ENCODE measurements at places on chromosomes 2 and 18. TPM values are rescaled to one million over a fixed set of nuclear protein-coding genes. Genes with fewer than 3 reads are reported as not detected.

DNA sequence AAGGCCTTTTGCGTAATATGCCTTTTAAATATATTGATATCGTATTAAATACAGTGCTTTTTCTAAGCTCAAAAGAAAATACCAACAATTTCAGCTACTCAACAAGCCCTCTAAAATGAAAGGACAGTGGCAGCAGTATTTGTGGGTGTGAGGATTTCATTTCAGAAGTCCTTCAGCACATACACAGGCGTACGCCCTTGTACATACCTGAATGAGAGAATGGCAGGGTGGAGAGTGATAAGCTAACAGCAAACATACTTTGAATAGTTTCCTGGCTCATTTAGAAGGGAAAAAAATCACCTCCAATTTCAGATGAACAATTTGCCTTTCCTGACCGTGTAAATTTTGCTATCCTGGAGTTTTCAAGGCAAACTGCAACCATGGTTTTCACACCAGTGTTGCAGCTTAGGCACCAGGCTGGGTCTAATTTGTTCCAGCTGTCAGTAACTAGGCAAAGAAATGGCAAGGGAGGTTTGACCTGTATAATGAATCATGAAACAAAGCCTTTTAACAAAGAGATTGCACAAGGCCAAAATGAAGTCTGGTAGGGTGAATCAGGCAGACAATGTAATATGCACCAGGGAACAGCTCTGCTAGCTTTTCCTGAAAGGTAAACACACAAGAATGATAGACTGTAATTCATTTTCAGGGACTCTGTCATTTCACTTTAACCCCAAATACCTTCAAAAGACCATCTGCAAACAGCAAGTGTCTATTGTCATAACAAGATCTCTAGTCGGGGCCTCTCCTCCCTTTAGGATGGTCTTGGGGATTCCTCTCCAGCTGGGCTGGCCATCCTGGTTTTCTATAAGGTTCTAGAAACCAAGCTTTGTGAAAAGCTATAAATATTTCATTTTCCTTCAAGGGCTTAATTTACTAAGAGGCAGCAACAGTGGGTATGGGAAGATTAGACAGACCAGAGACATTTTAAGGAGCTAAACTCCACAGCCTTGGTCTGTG, 11.5 kb downstream of the ANKRD29 start:
- no peak for DNase-seq

XIRP2 gene
- total RNA-seq = not detected

ELMOD3 gene
- 13.9 TPM for total RNA-seq

GRCh38 chr2:63950414-63950813, 68.8 kb downstream of the VPS54 start:
- DNase-seq = no peak

DNA sequence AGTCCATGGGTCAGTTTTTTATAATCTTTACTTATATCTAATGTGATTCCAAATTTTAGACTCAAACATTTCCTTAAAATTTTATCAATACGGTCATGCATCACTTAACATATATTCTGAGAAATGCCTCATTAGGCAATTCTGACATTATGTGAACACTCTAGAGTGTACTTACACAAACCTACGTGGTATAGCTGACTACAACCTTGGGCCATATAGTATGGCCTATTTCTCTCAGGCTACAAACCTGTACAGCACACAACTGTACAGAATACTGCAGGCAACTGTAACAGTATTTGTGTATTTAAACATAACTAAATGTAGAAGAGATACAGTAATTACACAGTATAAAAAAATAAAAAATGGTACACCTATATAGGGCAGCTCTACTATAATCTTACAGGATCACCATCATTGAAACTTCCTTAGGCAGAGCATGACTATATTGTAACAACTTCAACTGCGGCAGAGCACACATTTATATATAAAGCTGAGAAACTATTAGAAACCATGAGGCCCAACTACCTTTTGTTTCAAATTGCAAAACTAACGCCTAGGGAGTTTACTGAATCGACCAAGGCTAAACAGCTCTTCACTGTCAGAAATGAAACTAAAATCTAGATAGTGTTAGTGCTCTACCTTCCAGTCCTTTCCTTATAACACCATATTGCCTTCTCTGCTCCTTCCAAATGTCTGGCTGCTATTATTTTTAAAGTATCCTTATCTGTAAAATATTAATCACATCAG, 6.9 kb downstream of the YES1 start:
- DNase-seq = no peak

DNA sequence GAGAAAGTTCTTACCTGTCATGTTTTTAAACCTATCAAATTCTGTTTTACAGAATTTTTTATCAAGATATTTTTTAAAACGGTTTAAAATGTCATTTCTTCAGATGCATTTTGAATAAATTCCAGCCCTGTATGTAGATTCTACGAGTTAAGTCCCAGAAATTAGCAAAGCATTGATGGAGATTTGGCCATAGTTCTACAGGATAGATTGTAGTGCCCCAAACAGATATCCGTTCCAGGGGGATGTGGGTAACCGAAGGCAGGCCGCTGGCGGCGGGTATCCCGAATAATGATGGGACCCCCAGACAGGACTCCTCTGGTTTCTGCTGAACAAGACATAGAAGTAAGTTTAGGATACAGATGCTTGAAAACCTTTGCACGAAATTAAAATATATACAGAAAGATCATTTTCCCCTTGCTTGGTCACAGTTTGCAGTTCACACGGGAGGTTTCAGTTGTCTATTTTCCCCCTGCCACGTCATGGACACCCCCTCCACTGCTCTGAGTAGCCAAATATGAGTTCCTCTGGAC, 755 bp downstream of the NOL4 start:
- DNase-seq = no peak

GAD1 gene
- total RNA-seq = 23.5 TPM

DNA sequence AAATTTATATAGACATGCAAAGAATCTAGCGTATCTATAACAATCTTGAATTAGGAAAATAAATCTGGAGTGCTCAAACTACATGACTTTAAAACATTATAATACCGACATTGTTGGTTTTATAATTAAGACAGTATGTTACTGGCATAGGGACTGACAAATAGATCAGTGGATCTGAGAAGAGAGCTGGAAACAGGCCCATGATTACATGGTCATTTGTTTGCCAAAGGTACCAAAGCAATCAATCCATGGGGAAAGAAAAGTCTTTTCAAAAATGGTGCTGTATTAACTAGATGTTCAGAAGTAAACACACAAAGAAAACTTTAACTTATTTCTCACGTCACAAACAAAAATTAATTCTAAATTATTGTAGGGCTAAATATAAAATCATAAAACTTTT, 124.2 kb downstream of the BCL2L11 start:
- no peak for DNase-seq

DNA sequence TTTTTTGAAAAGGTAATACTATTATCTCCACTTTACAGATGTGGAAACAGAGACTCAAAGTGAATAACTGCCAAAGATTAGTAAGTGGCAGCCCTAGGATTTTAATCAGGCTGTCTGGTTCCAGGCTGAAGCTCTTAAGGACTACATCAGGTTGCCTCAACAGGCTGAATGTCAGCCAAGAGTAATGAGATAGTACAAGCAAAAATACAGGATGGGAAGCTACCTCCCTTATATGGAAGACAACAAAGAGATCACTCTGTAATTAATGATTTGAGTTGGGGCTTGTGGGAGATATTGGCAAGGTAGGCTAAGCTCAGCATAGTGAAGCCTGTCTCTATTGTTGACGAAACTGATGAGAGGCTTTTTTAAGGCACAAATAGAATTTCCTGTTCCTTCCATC, 323.1 kb downstream of the KCNJ3 start:
- DNase-seq = no peak

TUBB8B gene
- 0.69 TPM for total RNA-seq

- DNase-seq = no peak
These were observed 72.6 kb upstream of the FIGN start for GRCh38 chr2:163808406-163808805.

- DNase-seq = no peak
These were observed 23.0 kb downstream of the EPHA4 start for GRCh38 chr2:221549143-221549542.

DNA sequence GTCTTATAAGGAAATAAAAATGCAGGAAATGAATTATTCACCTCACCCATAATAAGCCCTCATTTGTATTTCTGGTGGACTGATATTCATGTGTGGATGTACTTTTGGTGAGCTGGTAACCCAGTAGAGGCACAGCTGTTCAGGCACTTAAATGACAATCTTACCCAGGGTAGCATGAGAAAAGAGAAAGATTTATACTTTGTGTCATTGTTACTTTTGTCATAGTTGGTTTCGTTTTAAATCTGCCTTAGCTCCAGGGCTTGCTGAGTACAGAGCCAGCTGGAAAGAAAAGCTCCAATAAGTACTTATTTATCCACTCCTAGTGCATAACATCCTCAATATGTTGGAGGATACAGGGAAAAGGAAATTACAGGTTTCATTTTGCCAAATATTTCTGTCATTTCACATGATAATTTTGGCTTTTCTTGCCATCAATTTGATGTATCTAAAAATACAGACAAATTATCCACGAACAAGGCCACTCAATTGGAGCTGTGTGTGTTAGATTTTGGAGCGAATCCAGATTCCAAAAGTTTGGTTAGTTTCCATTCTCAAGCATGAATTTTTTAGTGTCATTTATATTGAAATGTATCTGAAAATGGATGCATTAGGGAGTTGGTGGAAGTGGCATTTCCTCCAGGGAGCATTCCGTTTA, 1276.1 kb upstream of the FAM98A start:
- DNase-seq = no peak

GRCh38 chr2:148501545-148501944, 143.0 kb upstream of the EPC2 start:
- no peak for DNase-seq

DNA sequence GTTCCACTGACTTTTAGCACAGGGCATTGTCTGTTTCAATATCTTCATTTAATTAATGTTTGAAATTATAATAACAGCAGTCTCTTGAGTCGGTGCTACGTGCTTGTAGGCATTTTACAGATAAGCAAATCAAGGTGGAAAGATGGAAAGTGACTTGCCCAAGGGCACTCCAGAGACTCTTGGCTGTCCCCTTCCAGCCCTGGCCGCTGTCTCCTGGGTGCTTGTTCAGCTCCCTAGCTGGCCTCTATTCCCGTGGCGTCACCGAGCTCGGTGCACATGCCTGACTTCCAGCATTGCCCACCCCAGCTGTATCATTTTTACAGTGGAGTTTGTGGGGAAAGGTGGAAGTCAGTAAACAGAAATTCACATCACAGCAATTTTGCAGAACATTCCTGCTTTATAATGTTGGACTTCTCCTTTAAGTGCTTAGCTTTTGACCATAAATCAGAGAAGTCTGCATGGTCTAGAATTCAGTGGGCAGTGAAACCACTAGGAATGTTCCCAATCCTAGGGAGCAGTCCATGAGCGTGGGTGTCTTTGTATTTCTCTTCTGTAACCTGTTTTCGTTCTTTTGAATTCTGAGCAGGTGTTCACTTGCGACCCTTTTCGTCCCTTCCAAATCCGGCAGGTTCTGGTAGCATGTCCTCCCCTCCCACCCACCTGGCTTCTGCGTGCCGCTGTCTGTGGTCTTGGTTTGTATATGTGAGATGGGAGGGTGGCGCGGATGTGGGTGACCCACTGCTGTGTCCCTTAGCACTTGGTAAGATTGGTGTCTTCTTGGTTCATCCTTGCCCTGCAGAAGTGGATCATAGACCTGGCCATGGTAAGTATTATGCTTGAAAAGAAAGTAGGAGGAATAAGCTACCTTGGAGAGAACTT, 8.4 kb downstream of the SLC66A3 start:
- DNase-seq = no peak

GKN1 gene
- not detected for total RNA-seq

CHMP1B gene
- total RNA-seq = 163 TPM

- DNase-seq = no peak
These were observed 141.3 kb upstream of the IL1R2 start for GRCh38 chr2:101850450-101850849.
